ENCODE measurements at places on chromosomes 5 and 9.

DNA sequence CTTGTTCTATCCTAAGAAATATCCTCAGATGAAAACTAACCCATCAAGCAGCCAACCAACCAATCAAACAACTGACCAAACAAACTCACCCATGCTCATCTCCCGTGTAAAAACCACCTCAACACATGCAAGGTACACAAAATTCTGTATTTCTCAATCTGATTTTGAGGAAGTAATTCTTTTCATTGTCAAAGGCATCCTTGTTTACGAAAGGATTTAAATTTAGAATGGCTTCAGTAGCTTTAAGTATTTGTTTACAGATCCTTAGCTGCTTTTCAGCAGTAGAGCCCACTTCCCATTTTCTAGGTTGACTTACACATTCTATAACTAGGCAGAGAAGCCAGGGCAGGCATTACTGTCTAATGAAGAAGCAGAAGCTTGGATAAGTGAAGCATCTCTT lies 78.6 kb downstream of the NTRK2 start:
- H3K27ac ChIP-seq = no peak overlapping the region
- no peaks in the 10 kb centered on the region for H3K36me3 ChIP-seq
- no peaks in the 10 kb centered on the region for H3K4me1 ChIP-seq
- no peak overlapping the region for H3K4me3 ChIP-seq
- DNase-seq = no peak

- DNase-seq = no peak
- H3K27me3 ChIP-seq = no peaks in the 10 kb centered on the region
- no peaks in the 10 kb centered on the region for H3K4me1 ChIP-seq
- H3K4me3 ChIP-seq = no peak overlapping the region
- no peaks in the 10 kb centered on the region for H3K36me3 ChIP-seq
These were observed 94.4 kb upstream of the SLC27A6 start for GRCh38 chr5:128870923-128871322.

DNA sequence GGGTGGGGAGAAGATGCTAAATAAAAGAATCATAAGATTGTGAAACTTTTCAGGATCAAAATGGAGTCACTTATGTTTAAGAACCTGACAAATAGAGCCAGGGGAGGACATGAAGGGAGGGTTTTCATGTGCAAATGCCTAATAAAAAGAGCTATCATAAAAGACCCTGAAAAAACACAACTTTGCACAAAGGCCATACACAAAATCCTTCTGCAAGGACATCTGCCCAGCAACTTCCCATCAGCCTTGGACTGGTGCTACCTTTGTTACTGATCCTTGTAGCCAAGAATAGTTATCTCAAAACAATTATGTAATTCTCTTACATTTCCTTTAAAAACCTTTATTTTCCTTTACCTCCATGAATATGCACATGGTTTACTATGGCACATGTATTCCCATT lies 63.0 kb downstream of the APBA1 start:
- no peaks in the 10 kb centered on the region for H3K36me3 ChIP-seq
- no peak for DNase-seq
- H3K27me3 ChIP-seq = no peaks in the 10 kb centered on the region
- no peak overlapping the region for H3K4me3 ChIP-seq

DNA sequence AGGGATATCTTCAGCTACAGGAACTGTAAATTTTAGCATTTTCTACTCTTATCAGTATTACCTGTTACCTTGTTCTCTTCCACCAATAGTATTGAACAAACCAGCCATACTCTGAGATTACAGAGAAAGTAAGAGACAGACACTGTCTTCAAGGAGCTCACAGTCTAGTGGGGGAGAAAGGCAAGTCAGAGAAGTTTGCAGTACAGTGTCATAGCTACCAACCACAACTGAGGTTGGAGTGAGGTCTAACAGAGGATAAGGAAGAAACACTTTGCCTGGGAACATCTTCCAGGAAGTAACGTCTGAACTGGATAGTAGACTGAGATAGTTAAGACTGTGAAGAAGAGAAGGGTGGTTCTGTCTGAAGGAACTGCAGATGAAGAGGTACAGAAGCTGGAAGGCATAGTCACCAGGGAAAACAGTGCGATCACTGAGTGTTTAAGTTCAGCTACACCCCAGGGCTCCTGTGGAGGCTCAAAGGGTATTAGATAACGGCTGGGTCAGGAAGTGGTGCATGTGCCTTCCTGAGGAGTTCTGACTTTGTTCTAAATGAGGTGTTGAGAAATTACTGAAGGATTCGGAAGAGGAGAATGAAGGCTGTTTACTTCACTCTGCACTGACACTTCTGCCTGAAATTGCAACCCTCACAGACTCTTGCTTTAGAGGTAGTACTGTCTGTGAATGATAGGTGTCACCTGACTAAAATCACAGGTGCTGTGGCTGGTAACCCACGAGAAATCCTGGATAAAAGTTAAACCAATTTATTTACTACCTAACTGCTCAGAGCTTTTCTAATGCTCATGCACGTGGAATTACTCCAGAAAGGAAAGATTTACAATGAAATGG lies 841.6 kb downstream of the MAT2B start:
- peaks cover 5% of the 10 kb centered on the region for H3K4me1 ChIP-seq
- H3K36me3 ChIP-seq = no peaks in the 10 kb centered on the region
- DNase-seq = no peak
- H3K4me3 ChIP-seq = no peak overlapping the region

DNA sequence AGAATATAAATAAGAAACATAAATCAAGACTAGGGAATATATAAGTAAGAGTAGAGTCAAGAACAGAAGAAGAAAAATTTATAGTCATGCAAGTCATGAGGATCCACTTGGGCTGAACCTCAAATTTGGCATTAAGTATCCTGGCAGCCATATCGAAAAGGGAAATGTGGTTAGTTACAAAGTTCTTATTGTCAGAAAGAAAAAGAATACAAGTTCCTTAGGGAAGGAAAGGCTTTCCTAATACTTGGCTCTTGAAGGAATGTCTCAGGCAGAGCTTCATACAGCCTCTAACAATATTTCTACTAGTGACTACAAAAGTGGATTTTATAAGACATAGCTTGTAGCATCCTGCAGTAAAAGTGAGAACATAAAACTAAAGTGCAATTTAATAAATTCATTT lies 45.4 kb downstream of the TMEM252 start:
- DNase-seq = no peak
- no peaks in the 10 kb centered on the region for H3K36me3 ChIP-seq
- H3K4me1 ChIP-seq = no peaks in the 10 kb centered on the region
- H3K27ac ChIP-seq = no peak overlapping the region
- no peak overlapping the region for H3K4me3 ChIP-seq

All from neural crest cell (in vitro differentiated cells).